ENCODE measurements at places on chromosomes 3 and 15.

GRCh38 chr3:192710366-192710765 lies 17.0 kb downstream of the FGF12 start:
- no peak for DNase-seq

DNA sequence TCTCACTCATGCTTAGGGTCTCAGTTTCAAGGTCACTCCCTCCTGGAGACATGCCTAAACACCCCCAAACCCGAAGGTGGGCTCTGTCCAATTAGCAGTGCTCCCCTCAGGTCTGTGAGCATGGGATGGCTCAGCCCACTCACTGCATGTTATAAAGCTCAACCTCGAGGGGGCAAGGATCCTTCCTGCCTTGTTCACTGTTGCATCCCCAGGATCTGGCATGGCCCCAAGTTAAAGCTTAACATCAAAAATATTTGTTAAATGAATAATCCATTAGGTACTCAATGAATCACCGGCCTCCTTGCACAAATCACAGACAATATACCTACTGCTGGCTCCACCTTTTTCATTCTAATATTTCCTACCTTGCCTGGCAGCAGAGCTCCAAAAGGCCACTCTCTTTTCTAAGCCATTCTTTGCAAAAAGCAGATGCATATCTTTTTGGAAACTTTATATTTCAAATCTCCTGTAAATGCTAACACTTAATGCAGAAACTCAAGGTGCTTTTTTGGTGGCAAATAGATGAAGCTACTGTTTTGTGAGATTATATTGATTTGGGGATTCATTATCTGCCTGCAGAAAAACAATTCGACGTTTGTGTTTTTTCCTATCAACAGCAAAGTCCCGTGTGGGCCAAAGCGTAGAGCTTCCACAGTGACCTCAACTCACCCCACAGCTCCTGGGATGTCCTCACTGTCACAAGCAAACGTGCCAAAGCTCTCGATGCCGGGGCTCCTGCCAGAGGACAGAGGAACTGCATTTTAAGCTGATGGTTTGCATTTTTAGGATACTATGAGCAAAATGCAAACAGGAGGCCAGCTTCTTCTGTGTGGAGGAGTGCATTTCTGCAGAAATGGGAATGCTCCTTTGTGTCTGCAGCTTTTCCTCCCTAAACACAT lies 35.4 kb downstream of the PCOLCE2 start:
- no peak for DNase-seq

- no peak for DNase-seq
These were observed 36.8 kb upstream of the PEX5L start for GRCh38 chr3:180073561-180073960.

DNA sequence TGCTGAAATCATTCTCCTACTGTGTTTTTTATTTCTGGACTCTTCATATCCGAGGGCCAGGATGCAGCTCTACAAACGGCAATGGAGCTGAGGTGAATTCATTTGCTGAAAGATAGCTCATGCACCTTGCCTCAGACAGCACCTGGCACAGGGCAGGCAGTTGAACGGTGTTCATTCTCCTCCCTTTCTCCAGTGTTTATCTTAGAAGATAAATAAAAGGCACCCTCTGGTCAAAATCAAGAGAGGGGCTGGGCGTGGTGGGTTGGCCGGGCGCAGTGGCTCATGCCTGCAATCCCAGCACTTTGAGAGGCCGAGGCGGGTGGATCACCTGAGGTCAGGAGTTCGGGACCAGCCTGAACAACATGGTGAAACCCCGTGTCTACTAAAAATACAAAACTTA lies 79.3 kb upstream of the LMOD3 start:
- no peak for DNase-seq

GRCh38 chr3:66483409-66483906 lies 17.4 kb downstream of the LRIG1 start:
- no peak for DNase-seq

DNA sequence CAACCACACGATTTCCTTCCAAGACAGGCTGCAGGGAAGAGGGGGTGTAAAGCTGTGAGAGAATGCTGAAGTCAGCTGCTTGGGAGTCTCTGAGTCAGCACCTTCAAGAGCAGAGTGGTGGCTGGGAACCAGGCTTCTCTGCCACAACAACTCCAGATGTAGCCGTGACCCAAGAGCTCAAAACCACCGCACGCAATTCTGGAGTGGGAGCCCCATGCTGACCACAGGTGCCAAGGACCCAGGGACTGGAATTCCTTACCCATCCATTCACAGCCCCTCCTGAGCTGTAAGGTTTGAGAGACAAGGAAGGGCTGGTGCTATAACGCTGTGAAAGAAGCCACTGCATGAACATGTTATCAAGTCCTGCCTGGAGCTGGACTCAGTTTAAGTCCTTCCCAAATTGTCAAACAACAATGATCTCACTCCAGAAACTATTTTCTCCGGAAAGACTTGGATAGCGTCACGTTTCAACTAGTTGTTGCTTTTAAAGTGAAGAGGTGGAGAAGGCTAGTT lies 61.4 kb downstream of the UMPS start:
- no peak for DNase-seq

GRCh38 chr3:124845406-124845805 lies 41.8 kb downstream of the ITGB5 start:
- DNase-seq, result no peak

DNA sequence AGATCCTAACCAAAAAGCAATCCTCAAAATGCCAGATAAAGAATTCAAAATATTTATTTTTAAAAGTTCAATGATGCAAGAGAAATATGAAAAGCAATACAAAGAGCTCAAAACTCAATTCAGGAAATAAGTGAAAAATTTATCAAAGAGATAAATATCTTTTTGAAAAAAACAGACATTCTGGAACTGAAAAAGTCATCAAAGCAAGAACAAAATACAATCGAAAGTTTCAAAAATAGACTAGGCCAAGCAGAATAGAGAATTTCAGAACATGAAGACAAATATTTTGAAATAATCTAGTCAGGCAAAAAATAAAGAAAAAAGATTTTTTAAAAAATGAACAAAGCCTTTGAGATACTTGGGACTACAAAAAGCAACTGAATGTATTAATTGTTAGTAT lies 83.4 kb upstream of the STT3B start:
- no peak for DNase-seq

GRCh38 chr15:65379986-65380385 lies 2.2 kb upstream of the IGDCC3 start:
- DNase-seq, result no peak

DNA sequence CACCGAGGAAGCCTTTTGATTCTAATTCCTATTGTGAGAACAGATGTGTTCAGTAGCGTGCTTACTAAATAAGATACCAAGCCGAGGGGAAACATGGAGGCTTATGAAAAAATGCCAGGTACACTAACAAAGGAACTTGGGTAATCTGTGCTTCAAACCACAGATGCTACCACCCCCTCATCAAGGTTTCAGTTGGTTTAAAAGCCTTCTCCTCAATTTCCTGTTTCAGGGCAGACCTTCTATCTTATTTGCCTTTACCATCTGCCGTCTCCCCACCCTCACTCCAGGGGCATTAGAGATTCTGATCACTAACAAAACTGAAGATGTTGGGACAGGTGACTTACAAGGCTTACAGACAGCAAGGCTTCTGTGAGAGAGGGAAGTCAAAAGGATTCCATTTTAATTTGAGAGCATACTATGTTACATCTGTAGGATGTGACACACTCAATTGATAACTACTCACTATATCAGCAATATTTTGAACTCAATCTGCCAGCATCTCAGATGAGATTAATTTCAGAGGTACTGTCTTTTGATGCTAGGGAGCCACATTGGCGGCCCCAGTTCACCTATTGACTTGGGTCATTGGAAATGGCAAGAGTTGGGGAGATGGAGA lies 60.6 kb upstream of the PLCL2 start:
- DNase-seq, result no peak

DNA sequence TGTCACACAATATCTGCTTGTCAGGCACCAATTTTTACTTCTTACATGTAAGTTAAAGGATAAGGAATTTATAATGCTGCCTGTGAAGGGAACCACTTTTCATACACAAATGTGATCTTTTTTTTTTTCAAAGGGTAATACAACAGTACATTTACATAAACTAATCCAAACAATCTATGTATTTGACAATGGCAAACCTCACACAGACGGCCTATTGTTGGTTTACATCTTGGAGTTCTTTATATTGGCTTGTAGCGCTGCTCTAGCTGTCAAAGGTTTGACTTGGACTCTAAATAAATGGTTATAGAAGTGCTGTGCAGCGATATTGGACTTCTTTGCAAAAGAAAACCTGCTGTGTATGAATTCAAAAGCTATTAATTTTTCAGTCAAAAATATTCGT lies 598.0 kb downstream of the FOXP1 start:
- DNase-seq, result no peak

DNA sequence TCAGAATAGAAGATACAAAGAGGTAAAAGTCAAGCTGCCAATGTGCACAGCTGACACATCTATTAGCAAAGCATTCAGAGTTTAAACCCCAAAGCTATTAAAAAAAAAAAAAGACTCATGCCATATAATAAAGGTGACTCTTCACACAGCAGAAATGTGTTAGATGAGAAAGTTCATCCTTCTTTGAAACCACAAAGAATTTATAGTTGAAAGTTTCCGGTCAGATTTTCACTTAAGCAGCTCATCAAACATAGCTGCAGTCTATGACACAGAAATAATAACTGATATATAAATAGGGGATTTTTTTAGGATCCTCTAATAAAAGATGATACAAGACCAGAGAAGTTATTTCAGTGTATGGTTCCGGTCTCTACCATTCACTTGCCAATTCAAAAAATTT lies 76.6 kb downstream of the WWTR1 start:
- no peak for DNase-seq

GRCh38 chr3:179958143-179958542 lies 78.6 kb downstream of the PEX5L start:
- DNase-seq, result no peak

- no peak for DNase-seq
These were observed 19.5 kb downstream of the PSTPIP1 start for GRCh38 chr15:77014132-77015081.

- DNase-seq, result no peak
These were observed 84.9 kb downstream of the MEIS2 start for GRCh38 chr15:37015451-37015850.

DNA sequence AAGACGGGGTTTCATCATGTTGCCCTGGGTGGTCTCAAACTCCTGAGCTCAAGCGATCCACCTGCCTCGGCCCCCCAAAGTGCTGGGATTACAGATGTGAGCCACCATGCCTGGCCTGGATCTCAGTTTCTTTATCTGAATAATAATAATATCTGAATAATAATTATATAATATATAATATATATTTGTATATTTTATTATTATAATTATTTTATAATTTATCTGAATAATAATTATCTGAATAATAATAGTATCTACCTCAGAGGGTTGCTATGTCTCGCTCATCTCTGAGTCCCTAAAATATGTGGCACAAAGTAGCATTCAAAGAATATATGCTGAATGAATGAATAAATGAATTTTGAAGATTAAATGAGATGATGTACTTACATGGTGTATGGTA lies 44.8 kb downstream of the TMEM40 start:
- DNase-seq, result no peak

DNA sequence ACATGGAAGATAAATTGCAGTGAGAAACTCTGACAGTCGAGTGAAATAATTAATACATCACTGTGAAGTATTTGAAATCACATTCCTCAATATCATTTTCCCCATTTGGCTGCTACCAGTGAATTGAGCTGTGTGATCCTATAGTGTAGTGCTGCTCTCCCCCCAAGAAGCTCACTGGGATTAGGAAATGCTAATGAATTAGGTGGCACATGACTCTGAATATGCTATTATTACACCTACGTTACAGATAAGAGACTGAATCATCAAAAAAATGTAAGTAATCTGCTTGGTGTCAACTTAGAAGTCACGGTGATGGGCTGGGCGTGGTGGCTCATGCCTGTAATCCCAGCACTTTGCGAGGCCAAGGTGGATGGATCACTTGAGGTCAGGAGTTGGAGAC lies 34.7 kb upstream of the SYNM start:
- no peak for DNase-seq

GRCh38 chr3:112623717-112624116 lies 17.2 kb downstream of the CCDC80 start:
- DNase-seq, result no peak
